DMS79 (cell line): ENCODE measurements at places on chromosomes 6 and 20.

DNA sequence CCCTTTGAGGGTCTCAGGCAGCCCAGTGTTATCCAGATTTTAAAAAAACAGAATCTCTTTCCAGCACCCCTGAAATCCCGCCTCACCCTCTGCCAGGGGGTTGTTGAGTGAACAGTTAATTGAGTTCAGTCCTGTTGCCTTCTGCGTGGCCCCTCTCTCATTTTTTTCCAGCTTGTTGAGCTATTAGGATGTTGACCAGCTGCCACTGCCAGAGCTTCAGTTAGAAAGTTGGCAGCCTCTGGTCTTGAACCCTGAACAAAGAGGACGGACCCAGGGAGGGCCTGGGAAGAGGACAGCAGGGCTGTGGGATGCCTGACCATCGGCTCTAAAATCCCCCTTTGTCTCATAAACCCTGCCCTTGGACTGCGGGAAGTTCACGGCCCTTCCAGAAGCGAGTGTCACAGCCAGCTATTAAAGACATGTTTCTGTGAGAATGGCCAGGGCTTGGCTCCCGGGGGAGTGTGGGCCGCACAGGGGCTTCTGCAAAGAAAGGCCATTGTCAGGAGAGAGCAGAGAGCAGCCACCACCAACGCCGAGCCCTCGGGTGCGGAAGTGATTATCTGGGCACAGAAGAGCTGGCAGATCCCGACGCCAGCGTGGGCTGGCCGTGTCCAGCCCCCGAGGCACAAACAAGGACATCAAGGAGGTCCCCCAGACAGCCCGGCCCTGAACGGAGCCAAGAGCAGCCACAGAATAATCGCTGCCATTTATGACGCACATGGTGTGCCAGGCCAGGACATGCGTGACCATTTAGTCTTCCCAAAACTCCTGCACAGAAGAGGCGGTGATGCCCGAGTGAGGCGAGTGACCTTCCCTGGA lies 189.0 kb downstream of the ANKRD60 start:
- no peak for DNase-seq

GRCh38 chr6:168370310-168370991 lies 50.9 kb upstream of the DACT2 start:
- no peak for DNase-seq

- DNase-seq = no peak
Observed at GRCh38 chr6:107102414-107102805, 12.9 kb downstream of the BEND3 start.

- DNase-seq = no peak
Observed at GRCh38 chr6:154800338-154800737, 67.1 kb downstream of the SCAF8 start.

DNA sequence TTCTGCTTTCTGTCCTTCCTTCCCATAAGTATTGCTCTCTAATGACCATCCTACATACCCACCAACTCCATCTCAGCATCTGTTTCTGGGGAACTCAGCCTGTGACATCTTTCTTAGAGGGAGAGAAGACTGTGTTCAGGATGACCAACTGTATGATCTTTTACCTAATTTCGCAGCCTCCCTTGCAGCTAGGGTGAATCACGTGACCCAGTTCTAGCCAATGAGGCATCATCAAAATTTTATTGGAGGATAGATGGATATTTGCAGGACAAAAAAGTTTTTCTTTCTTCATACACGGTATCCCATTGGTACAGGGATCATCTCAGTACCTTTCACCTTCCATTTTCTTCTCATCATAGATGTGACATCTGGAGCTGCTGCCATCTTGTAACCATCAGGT lies 14.4 kb upstream of the MC3R start:
- DNase-seq = no peak

GRCh38 chr6:129908356-129908755 lies 47.2 kb upstream of the TMEM244 start:
- no peak for DNase-seq

DNA sequence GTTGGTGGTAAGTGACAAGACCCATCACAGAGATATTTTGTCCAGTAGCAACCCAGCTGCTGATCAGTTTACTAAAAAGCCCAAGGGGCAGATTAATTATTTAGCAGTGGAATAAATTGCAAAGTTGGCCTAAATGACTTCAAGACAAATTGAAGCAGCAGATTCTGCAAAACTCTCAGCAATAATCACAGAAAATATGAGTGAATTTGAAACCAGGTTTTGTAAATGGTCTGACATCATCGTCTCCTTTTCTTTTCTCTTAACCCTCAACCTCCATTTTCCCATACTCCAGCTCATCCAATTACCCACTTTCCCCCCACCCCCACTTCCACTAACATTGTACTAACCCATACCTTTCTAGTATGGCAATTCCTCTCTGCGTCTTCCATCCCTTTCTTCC lies 11.3 kb upstream of the PTPRK start:
- DNase-seq = no peak

- DNase-seq = peak; percentile 84
Observed at GRCh38 chr20:18466894-18467730, at the start of the genes DZANK1 and POLR3F. DZANK1 (minus strand) TSS chr20:18467030; CDS start chr20:18465358, 1,672 bp downstream. POLR3F (plus strand) TSS chr20:18467390; CDS start chr20:18467507, 117 bp downstream.

DNA sequence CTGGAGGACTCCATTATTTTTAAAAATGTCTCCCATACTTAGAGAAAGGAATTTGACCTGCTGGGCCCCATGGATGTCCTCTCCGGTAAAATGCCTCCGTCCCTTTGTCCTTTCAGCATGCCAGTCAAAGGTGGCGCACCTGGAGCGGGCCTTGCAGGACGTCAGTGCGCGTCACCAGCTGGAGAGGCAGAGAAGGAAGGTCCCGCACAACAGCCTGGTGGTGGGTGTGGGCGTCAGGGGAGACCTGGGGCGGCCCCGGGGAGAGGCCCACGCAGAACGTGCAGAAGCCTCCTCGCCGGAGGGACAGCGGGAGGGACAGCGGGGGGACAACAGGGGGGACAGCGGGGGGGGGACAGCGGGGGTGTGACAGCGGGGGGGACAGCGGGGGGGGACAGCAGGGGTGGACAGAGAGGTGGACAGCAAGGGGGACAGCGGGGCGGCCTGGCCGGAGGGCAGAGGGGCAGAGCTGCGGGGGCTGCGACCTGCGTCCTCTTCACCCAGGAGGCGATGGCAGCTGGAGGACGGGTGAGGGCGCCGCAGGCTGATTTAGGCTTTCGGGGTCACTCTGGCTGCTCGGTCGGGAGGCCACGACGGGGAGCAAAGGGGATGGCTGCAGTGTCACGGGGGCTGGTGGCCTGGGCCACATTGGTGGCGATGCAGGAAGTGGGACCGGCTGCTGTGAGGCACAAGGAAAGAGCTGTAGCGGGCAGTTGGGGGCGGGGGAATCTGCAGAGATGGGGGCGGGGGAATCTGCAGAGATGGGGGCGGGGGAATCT lies 859 bp upstream of the KIF25 start:
- DNase-seq = no peak

DNA sequence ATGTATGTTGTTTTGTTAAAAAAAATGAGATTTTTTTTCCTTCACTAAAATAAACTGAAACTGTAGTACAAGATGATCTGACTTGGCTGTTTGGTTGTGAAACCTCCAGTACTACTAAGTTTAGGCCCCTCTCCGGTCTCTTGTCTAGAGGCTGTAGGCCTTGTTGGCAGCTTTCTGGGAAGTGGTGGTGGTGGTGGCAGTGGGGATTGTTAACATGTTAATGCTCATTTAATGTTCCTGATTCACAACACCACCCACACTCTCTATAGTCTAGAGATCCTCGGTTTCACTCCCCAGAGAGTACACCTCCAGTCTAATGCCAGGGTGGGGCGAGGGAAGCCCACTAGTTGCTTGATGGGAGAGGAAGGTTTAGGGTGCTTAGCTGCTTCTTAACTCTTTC lies 24.1 kb downstream of the STK4 start:
- no peak for DNase-seq

GRCh38 chr6:119568580-119568979 lies 219.0 kb upstream of the MAN1A1 start:
- DNase-seq = no peak

GRCh38 chr6:46743425-46744158 lies 3.1 kb upstream of the ANKRD66 start:
- DNase-seq = no peak

- no peak for DNase-seq
Observed at GRCh38 chr6:71473926-71474325, 185.3 kb downstream of the OGFRL1 start.

GRCh38 chr20:51387125-51387875 lies 155.2 kb downstream of the NFATC2 start:
- no peak for DNase-seq

DNA sequence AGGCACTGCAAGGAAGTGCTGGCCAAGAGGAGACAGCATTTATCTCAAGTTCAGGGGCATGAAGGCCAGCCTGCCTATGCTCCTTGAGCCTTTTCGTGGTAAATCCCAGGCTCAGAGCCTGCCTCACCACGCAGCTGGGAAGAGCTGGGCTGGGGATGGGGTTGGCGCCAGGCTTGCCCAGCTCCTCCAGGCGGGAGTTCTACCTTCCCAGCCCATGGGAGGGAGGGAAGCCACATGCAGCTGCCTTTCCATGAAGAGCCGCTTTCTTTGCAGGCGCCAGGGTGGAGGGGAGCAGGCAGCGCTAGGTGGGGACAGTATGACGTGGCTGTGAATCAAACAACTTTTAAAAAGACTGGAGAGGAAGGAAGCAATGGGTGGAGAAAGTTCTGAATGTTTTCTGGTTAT lies 19.5 kb upstream of the SIRT5 start:
- no peak for DNase-seq

- DNase-seq = no peak
Observed at GRCh38 chr6:122696853-122697252, 82.7 kb upstream of the FABP7 start.

DNA sequence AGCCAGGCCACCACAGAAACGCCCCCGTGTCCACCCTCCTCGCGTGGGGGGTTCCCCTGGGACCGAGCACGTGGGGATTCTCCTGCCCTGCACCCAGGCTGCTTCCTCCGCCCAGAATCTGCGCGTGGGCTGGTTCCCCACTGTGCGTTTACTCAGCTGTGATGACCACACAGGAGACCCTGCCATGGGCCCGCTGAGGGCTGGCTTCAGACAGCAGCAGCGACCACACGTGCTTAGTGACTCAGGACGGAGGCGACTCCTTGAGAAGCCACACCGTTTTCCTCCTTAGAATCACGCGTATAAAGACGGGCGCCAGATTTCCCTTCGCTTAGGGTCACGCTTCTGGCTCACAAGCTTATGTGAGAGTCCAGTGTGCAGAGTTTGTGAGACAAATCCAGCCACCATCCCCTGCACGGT lies 63.9 kb upstream of the PDE10A start:
- DNase-seq = no peak

DNA sequence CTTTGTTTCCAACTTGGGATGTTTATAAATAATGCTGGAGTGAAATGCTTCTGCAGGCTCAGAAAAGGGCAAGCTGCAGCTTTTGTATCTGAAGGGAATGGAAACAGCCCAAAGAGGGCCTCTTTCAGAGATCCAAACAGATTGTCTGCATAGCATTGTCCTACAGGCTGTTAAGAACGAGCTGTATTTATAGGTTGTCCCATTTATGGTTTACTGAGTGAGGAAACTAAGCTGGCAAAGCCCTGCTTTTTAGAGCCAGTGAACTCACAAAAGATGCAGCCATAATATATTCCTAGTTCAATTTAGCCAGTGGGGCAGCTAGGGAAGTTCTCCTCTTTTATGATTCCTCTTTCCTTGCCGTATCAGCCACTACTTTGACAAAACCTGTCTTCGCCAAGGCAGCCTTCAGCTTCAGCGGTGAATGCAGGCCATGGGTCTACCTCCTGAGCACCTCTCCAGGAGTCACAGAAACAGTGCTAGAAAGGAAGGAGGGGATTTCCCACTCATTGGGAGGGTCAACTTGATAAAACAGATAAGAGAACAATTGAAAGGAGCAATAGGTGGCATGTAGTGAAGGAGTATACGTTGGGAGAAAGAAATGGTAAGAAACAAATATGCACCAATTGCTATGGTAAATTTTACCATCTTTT lies 15.0 kb downstream of the KIAA0319 start:
- no peak for DNase-seq
